ENCODE measurements at places on chromosomes 6 and 20. TPM values are rescaled to one million over a fixed set of nuclear protein-coding genes. Genes with fewer than 3 reads are reported as not detected.

GRCh38 chr6:90350689-90351554, 54.3 kb upstream of the BACH2 start:
- no peaks in the 10 kb centered on the region for H3K27me3 ChIP-seq
- H3K4me3 ChIP-seq = no peak overlapping the region
- DNase-seq = no peak
- H3K27ac ChIP-seq = no peak overlapping the region

- H3K4me1 ChIP-seq = no peaks in the 10 kb centered on the region
- H3K27ac ChIP-seq = no peak overlapping the region
- no peak overlapping the region for H3K4me3 ChIP-seq
- no peak for DNase-seq
- H3K27me3 ChIP-seq = peaks cover 48% of the 10 kb centered on the region
- no peaks in the 10 kb centered on the region for H3K36me3 ChIP-seq
These were observed 5.4 kb downstream of the EYA2 start for GRCh38 chr20:46900086-46900485.

- no peaks in the 10 kb centered on the region for H3K27me3 ChIP-seq
- no peak overlapping the region for H3K27ac ChIP-seq
- peaks cover 35% of the 10 kb centered on the region for H3K36me3 ChIP-seq
These were observed 19.1 kb downstream of the ASCC3 start for GRCh38 chr6:100862063-100862462.

DNA sequence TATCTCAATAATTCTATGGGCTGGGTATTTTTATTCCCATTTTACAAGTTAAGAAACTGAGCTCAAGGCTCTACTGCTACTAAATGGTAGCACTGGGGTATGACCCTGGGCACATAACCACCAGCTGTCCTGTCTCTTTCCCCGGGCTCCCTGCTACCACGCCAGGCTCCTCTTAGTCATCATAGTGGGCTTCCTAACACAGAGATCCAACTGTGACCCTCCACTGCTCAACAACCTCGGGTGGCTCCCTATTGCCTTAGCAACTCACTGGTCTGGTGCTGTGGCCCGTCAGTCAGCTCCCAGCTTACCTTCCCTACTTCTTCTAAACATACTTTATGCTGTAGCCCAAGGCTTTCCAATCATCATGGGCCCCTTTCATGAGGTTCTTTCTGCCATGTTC, 4.5 kb downstream of the KIAA1755 start:
- peaks cover 15% of the 10 kb centered on the region for H3K27me3 ChIP-seq
- no peak for DNase-seq
- H3K4me3 ChIP-seq = no peak overlapping the region
- no peaks in the 10 kb centered on the region for H3K36me3 ChIP-seq

DNA sequence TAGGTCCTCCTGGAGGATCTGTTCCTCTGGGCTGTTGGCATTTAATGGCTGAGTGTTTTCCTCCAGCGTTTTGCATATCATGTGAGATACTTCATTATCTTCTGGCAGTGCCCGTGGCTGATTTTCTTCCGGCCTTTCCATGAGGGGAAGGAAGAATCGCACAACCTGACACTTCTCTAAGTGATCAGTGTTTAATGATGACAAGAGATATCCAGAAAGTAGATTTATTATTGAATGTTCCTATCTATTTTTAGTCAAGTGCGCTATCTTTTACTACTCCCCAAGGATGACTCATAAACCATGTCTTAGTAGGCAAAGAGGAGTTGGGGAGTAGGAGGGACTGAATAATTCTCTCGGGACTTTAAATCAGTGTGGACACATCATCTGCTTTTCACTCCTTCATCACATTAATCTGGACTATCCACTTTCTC, 149.7 kb downstream of the PLCB4 start:
- no peak for DNase-seq
- no peaks in the 10 kb centered on the region for H3K27me3 ChIP-seq
- no peak overlapping the region for H3K27ac ChIP-seq
- H3K4me3 ChIP-seq = no peak overlapping the region

DNA sequence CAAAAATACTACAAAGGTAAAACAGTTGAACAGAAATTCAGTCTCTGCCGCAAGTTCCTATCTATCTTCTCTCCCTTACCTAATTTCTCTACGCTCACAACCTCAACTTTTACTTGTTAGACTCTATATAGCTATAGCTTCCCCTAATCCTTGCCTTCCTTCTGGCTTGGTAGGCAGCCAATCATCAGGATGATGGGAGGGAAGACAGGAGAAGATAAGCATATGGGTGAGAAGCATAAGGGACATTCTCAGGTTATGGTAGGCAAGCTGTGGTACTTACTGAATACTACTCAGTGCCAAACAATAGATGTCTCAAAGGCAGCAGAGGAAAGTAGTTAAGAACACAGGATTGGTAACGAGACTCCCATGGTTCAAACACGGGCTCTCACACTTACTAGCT, 7.8 kb downstream of the CCNC start:
- no peak overlapping the region for H3K4me3 ChIP-seq
- peaks cover 4% of the 10 kb centered on the region for H3K4me1 ChIP-seq

DCDC2 gene
- total RNA-seq = 5.3 TPM

GRCh38 chr20:58446264-58446959, 57.4 kb downstream of the VAPB start:
- H3K4me3 ChIP-seq = no peak overlapping the region
- no peak for DNase-seq
- peaks cover 57% of the 10 kb centered on the region for H3K36me3 ChIP-seq
- no peak overlapping the region for H3K27ac ChIP-seq
- no peaks in the 10 kb centered on the region for H3K4me1 ChIP-seq

DNA sequence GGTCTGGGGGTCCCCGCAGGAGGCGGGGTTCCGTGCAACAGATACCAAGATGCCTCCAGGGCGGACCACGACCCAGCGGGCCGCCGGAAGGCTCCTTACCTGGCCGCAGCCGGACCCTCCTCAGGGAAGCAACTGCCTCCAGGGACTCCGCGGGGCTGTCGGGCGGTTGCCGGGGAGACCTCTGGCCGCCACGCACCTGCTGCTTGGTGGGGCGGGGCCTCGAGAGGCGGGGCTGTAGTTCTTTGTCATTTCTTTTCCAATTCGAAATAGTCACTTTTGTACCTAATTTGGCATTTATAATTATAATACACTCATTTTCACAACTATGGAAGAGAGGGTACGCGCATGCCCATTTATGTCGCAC, 647 bp downstream of the AK9 start:
- H3K27ac ChIP-seq = peak overlapping the region; percentile 86
- peaks cover 24% of the 10 kb centered on the region for H3K4me1 ChIP-seq
- DNase-seq = peak; percentile 89
- no peaks in the 10 kb centered on the region for H3K27me3 ChIP-seq
- H3K4me3 ChIP-seq = peak overlapping the region; percentile 80
- no peaks in the 10 kb centered on the region for H3K36me3 ChIP-seq

C6orf120 gene
- total RNA-seq = 22.0 TPM

DNA sequence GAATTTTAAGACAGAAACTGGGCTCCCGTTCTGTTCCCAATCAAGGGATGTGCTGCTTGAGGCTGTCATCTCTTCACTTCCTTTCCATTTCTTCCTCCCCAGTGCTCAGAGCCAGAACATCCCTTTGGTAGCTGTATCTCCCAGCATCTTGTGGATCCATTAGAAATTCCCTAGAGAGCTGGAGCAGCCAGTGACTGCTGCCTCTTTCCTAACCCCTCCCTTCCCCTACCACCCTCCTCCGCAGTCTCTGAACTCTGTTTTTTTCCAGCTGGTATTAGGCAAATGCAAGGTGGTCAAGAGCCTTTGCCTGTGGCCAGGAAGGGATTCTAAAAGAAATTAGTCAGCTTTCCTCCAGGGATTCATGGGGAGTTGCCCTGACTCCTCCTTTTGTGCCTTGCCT, 208.0 kb downstream of the EYA2 start:
- no peaks in the 10 kb centered on the region for H3K36me3 ChIP-seq
- no peaks in the 10 kb centered on the region for H3K4me1 ChIP-seq
- no peak for DNase-seq
- H3K4me3 ChIP-seq = no peak overlapping the region
- H3K27me3 ChIP-seq = peaks cover 4% of the 10 kb centered on the region
- H3K27ac ChIP-seq = no peak overlapping the region

DNA sequence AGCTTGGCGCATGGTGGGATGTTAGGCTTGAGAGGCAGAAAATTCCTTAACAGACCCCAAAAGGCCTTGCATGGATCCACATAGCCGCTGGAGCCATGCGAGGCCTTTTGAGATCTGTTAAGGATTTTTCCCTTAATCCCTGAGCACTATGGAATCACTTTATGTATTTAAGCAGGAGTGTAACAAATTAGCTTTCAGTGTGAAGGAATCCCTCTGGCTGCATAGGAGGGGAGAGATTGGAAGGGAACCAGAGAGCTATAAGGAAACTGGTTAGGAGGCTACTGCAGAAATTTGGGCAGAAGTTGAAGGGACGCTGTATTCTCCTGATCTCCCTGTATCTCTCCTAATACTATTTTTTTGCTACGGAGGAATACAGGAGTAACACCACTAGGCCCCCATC, 23.1 kb upstream of the NEDD9 start:
- H3K4me3 ChIP-seq = no peak overlapping the region
- no peak overlapping the region for H3K27ac ChIP-seq
- DNase-seq = no peak
